ENCODE measurements at places on chromosomes 7 and 10. TPM values are rescaled to one million over a fixed set of nuclear protein-coding genes. Genes with fewer than 3 reads are reported as not detected.

DNA sequence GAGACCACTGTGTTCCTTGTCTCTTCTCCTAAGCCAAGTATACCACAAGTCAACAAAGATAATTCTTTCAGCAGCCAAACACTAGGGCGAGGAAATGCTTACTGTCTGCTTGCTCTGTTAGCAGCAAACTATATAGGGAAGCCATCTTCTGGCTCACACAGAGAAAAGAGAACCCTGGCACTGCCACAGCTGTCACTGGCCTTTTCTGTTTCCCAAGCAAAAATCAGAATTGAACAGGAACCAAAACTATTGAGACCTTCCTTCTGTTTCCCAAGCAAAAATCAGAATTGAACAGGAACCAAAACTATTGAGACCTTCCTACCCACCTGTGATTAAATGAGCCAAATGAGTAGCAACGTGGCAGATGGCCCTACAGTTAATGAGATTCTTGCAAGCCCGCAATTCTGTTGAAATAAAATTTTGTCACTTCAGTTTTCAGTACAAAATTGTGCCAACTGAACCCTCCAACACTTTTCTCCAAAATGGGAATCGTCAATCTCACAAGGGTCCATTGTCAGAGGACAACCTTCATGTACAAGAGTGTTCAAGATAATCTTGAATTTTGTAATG, 54.5 kb downstream of the LRRTM3 start:
- DNase-seq, result no peak

POM121 gene
- 60.0 TPM for total RNA-seq

DNA sequence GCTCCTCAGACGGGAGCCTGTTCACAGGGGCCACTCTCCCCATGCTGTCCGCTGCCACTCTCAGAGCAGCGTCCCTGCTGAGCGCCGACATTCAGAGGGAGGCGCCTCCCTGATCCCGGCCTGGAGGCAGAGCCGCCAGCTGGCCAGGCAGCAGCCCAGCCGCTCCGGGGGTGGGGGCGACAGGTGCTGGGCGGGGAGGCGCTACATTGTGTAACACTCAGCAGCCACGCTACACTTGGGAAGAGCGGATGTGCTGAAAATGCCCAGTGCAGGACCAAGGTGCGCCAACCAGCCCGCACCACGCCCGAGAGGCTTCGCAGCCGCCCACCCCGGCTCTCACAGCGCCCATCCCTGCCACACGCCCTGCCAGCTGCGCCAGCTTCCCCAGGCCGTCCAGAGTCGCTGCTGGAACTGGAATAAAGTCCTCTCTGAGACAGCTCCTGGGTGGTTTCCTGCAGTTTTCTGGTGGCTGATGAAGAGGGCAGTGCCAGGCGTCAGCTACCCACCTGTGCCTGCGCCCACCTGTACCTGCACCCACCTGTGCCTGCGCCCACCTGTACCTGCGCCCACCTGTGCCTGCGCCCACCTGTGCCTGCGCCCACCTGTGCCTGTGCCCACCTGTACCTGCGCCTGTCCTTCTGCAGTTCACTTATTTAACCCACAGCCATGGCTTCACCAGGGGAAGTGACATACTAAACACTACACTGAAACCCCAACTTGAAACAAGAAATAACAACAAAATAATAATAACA, 25.7 kb downstream of the STK32C start:
- no peak for DNase-seq

DNA sequence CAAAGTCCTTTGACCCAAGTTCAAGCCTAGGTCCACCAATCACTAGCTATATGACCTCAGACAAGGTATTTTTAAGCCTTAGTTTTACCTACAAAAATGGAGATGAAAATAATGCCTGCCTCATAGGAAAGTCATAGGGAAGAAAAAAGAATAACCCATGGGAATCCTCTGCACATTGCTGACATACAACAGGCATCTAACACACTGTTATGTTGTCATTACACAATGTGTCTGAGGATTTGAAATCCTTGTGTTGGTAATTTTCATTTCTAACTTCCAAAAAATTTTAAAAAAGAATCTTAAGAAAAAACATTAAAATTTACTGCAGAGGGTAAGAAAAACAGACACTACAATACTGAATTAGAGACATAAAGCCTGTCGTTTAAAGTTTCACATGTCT, 5.7 kb downstream of the ANK3 start:
- DNase-seq, result no peak

DNA sequence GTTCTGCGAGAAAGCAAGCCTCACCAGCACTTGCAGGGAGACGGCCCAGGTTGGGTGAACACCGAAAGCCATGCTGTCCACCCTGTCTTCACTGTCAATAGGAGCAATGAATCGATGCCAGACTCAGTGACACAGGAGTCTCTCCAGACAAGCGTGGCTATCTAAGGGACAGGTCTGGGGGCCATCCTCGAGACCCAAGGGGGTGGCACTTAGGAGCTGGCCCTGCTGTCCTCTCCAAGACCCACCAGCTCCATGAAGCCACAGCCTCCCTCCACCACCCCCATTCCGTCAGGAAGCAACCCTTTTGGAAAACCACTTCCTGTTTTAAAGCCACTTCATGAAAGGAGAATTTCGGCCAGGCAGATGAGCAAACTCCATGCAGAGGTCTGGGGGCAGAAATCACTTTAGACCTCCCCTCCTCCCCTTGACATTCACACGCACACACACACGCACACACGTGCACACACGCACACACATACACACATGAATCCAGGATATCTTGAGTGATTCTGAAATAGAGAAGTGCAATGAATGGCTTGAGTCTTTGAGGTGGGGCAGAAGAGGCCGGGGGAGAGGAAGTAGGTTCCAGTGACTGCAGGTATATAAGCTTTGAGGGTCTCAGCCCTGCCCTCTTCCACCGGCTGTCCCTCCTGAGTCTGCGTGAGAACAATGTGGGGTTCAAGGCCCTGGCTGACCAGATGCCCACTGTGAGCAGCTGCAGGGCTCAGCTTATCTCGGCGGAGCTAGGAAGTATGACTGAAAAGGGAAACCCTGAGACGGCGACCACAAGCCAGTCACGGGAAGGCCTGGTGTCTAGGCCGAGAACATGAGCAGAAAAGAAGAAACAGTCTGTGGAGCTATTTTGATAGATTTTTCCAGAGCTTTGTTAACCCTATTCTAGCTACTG, 25.0 kb downstream of the RGS10 start:
- DNase-seq, result no peak

GRCh38 chr10:28552775-28553174, 19.9 kb downstream of the WAC start:
- no peak for DNase-seq

DNA sequence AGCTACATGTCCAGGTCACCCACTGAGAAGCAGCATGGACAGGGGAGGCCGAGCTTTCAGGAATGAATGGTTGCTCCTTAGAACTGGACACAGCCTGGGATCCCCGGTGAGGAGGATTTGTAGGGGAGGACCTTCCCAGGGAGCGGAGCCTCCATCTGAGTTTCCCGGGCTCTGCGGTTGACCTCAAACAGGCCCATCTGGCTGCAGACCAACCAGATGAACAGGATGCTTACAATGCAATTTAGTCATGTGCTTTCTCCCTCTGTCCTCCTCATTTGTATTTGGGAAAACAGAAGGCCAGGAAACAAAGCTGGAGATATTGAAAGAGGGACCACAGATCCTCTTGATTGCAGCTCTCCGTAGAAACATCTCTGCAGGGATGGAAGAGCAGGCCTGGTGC, 104.8 kb downstream of the EMX2 start:
- no peak for DNase-seq

DNA sequence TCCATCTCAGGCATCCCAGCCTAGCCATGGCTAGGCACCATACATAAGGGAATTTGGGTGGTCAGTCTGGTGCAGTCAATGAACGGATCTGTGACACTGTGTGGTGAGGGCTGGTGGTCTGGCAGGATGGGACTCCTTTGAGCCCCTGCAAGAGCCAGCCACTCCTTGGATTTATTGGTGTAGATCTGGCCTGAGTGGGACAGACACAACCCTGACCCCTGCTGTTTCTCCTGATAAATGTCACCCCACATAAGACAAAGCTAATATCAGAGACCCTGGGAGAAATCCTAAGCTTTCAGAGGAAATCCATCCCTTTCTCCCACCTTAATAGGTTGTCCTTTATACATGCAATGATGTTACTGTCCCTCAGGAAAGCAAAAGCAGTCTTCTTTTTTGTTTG, 2.3 kb downstream of the FBXO24 start:
- DNase-seq, result no peak

GRCh38 chr7:90710466-90710850, 114.3 kb downstream of the CDK14 start:
- DNase-seq, result no peak

TMEM139 gene
- 4.4 TPM for total RNA-seq

DNA sequence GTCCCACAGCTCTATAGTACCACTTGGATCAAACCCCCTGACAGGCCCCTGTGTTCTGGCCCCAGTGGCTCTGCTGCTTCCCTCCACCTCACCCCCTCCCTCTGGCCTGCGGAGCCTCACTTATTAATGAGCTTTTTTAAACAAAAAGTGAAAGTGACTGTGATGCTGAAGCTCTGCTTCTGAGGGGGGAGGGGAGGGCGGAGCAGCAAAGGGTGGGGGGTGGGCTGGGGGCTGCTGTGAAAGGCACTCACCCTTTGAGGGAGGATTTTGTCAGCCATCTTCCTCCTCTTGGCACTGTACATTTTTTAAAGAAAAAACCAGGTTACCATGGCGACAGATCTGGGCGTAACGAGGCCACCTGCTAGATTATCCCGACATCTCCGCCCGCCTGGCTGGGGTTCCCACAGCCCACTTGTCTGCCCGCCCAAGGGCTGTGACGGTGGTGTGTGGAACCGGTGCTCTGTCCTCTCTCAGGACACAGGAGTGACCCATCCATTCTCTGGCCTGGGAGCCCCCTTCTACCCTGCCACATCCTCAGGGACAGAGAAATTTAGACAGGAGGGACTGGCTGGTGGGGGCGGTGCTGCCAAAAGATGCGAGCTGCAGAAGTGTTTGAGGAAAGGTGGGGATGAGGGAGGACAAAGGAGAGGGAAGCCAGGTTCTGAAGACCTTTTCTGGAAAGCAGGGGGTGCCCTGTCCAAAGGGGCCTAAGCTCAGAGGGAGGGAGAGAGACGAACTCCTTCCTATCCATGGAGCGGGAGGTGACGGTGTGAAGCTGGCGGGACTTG, 4.9 kb downstream of the SMARCD3 start:
- no peak for DNase-seq

DNA sequence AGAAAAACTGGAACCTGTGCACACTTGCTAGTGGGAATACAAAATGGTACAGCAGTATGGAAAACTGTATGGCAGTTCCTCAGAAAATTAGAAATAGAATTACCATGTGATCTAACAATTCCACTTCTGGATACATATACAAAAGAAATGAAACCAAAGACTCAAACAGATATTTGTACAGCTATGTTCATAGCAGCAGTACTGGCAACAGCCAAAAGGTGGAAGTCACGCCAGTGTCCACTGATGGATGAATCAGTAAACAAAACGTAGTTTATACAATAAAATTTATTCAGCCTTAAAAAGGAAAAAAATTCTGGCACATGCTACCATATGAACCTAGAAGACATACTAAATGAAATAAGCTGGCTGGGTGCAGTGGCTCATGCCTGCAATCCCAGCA, 23.0 kb downstream of the IDE start:
- no peak for DNase-seq

SLC26A4 gene
- 0.35 TPM for total RNA-seq

FKBP6 gene
- total RNA-seq, result 0.19 TPM

GRCh38 chr10:26463986-26464385, 25.8 kb downstream of the APBB1IP start:
- DNase-seq, result no peak

TAS2R5 gene
- total RNA-seq, result 1.5 TPM

FFAR4 gene
- total RNA-seq, result not detected

DNA sequence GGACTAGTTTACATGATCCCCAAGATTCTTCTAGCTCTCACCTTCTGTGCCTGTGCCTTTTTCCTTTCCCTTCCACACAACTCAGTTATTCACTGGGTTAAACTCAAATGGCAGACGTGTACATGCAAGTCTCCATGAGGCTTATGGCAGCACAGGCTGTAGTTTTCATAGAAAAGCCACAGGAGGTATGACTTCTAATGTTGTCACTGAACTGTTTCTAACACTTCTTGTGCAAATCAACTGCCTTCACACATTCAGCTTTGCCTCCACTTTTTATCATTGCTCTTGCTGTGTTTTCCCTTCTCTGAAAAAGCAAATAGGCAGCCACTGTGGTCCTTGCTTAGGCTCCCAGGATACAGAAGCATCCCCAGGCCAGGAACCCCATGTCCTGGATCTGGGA, 5.3 kb upstream of the GIMAP5 start:
- no peak for DNase-seq

RNF32 gene
- 1.2 TPM for total RNA-seq

MYL10 gene
- 0.44 TPM for total RNA-seq

SEPHS1 gene
- 633 TPM for total RNA-seq

TBATA gene
- total RNA-seq, result not detected

DNA sequence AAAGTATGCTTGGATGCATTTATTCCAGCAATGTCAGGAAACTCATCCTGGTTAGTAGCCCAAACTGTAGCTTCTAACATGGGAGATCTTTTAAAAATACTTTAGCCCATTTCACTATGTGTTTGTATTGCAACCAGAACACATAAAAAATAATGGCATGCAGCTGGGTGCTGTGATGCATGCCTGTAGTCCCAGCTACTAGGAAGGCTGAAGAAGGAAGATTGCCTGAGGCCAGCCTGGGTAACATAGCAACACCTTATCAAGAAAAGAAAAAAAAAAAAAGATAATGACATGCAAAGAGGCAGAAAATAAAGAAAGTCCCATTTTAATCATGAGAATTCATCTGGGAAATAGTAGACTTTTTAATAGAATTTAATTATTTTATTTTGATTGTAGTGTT, 517.0 kb upstream of the TEX47 start:
- DNase-seq, result no peak

IL2RA gene
- not detected for total RNA-seq

DNA sequence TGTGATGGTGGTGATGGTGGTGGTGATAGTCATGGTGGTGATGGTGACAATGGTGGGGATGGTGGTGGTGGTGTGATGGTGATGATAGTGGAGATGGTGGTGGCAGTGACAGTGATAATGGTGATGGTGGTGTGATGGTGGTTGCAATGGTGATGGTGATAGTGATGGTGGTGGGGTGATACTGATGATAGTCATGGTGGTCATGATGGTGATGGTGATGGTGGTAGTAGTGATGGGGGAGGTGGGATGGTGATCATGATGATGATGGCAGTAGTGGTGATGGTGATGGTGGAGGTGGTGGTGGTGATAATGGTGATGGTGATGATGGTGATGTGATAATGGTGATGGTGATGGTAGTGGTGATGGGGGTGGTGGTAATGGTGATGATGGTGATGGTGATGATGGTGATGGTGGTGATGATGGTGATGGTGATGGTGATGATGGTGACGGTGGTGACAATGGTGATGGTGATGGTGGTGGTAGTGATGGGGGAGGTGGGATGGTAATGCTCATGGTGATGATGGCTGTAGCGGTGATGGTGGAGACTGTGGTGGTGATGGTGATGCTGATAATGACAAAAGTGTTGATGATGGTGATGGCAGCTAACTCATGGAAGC, 4.7 kb upstream of the PWWP2B start:
- no peak for DNase-seq

TMEM273 gene
- total RNA-seq, result not detected

DNA sequence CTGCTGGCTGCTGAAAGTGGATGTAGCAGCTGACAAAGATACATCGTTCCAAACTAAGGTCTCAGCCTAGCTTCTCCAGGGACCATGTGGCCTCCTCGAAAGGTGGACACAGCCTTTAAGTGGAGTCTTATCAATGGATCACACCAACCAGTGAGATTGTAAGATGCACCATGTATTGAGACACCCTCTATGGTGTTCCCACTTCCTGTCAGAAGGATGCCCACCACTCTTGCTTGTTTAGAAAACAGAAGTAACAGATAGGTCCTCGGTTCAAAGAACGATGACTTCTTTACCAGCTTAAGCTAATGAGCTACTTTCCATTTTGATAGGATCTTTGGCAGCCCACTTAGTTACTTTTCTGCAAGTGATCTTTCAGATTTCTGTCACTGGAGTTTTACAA, 34.3 kb downstream of the SLC25A13 start:
- DNase-seq, result no peak

All from H1 (cell line).